ENCODE measurements at places on chromosomes 5 and 9.
A peak's percentile ranks its signal among the peaks of the same experiment; 100 is the strongest.

- no peak for DNase-seq
Observed at GRCh38 chr9:94772144-94772543, 45.6 kb downstream of the AOPEP start.

- DNase-seq: no peak
Observed at GRCh38 chr5:178471711-178472110, 118.5 kb downstream of the COL23A1 start.

DNA sequence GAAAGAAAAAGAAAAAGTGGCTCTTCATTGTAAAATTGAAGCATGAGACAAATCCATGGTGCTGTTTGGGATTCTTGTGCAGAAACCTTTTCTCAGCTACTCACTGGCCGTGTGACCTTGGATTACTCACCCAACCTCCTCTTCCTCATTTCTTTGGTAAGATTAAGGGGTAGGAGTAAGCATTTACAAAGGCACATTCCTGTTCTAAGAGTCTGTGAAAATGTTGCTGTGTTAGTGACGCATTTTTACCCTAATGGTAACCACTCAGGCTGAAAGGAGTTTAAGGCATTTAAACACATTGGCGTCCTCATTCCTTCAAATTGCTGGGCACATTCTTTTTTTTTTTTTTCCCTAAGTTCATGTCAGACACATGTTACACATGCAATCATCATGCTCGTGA is 4.3 kb downstream of the RAI14 start:
- DNase-seq: no peak

- no peak for DNase-seq
Observed at GRCh38 chr9:97695995-97696802, 941 bp downstream of the XPA start.

DNA sequence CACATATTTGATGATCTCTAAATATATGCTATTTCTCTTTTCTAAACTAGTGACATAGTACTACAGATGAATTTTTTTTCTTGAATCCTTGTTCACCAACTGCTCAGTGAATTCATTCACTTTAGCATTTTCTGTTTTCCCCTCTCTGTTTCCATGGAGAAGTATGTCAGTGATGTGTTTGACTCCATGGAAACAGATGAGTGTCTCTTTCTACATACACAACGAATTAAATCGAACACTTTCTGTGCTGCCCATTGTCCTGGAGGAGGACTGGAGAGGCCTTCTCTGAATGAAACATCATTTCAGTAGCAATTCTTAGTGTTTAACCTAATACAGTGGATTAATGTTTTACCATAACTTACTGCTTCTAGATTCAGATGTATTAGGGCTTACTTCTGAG is 9.5 kb downstream of the INVS start:
- no peak for DNase-seq

GRCh38 chr5:180825768-180826525 is 23.3 kb upstream of the MGAT1 start:
- DNase-seq: peak; percentile 50

DNA sequence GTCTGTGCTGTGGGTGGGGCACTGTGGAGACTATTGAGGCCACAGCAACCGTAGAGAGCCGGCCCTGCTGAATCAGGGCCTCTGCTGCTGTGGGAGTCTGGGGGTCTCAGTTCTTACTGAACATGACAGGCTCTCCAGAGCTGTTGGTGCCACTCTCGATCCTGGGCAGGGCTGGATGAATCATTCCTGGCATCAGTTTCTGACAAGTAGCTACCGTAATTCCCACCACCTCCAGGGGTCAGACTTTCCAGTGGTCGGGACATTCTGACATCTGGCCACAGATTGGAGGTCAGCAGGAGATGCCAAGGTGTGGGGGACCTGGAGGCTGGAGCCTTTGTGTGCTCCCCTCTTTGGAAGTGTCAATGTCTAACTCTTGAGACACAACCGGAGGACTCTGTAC is 188.4 kb downstream of the IRX2 start:
- no peak for DNase-seq

- no peak for DNase-seq
Observed at GRCh38 chr5:178230879-178231538, 1.6 kb downstream of the PHYKPL start.

GRCh38 chr9:95125652-95126051 is 191.9 kb downstream of the FANCC start:
- no peak for DNase-seq

- peak; percentile 33 for DNase-seq
Observed at GRCh38 chr9:15357050-15357653, 50.1 kb upstream of the TTC39B start.

- no peak for DNase-seq
Observed at GRCh38 chr5:170606941-170607340, 103.1 kb downstream of the KCNIP1 start.

DNA sequence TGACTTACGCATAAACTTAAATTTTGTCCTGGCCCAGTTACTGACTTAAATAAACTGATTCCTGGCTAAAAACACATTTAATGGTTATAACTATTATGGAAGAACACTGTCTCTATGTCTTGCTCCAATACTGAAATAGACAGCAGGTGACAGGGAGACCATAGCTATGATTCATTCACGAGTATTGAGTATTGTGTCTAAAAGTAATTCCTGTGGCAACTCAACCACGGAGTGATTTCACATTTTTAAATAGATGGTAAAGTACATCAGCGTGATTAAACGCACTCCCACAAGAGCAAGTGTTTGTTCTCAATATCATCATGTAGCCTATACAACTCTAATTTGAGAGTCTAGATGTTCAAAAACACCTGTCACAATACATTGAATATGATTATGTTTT is 35.9 kb upstream of the PCSK1 start:
- DNase-seq: no peak

- no peak for DNase-seq
Observed at GRCh38 chr9:124411514-124412227, 3.6 kb downstream of the PSMB7 start.

- no peak for DNase-seq
Observed at GRCh38 chr5:67842806-67843205, 372.8 kb upstream of the PIK3R1 start.

GRCh38 chr5:39205550-39205949 is 13.8 kb downstream of the FYB1 start:
- no peak for DNase-seq

DNA sequence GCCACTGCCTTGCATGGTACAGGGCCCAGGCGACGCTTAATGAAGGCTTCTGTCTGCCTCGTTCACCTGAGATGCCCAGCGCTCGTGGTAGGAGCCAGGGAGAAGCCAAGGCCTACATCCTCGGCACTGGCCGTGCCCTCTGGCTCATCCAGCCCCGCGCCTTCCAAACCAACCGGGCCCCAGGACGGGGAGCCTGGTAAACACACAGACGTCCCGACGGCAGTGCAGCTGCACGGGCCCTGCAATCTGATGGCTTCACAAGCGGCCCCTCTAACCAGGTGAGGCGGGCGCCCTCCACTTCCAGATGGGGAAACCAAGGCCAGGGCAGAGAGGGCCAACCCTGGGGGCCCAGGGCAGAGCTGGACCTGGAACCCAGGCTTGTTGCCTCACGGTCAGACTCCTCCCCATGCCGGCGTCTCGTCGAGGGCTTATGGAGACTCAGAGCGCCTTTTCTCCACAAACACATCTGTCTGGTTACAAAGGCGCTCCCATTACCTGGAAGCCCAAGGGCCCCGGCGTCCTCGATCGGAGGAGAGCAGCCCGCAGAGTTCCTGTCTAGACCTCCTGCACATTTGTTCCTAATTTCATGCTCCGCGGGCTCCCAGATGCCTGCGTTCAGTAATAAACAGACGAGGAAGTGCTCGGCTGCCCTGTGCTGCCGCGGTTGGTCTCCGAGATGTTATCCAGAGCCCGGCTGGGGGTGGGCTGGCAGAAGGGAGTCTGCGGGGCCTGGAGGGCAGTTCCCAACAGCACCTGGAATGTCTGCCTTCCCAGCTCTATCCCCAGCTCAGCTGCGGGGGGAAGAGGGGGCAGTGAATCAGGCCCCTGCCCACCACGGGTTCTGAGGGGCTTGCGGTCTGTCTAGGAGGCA is 23.5 kb downstream of the FAM163B start:
- DNase-seq: no peak

GRCh38 chr5:76956033-76956432 is 3.2 kb downstream of the CRHBP start:
- no peak for DNase-seq

GRCh38 chr5:142770650-142771609 is 753 bp downstream of the ARHGAP26 start:
- peak; percentile 43 for DNase-seq

DNA sequence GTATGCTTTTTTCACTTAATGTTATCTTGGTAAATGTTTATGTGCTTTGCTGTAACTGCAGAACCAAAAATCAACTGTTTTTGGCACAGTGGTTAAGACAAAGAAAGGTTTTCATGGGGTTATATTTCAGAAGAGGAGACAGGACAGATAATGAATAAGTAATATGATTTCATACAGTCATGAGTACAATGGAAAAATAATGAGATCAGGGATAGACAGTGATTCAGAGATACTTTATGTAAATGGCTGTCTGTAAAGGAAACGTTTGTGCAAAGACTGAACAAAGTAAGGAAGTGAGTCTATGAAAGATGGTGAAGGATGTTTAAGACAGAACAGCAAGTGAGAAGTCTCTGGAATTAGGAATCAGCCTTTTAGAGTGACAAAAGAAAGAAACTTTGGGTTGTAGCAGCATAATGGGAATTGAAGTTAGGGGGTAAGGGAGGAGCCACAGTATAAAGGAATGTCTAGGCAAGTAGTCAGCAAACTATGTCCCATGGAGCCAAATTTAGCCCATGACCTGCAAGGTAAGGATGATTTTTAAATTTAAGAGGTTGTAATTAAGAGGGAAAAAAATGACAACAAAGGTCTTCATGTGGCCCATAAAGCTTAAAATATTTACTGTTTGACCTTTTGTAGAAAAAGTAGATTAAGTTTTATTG is 55.0 kb downstream of the TNPO1 start:
- no peak for DNase-seq

DNA sequence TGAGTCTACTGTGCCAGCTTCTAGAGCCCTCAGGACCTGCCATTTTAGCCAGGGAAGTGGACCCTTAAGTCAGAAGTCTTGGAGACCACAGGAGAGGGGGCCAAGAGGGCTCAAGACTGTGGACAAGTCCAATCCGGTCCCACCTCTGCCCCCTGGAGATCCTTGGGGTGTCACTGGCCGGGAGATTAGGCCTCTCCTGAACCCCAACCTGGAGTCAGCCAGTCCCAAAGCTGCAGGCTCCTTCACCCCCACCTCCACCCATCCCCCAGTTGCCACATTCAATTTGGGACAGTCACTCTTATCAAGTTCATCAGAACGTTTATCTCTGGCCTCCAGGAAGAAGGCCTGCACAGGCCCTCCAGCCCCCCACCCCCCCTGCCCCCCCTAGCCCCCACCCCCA is 290 bp downstream of the SLC23A1 start:
- no peak for DNase-seq

DNA sequence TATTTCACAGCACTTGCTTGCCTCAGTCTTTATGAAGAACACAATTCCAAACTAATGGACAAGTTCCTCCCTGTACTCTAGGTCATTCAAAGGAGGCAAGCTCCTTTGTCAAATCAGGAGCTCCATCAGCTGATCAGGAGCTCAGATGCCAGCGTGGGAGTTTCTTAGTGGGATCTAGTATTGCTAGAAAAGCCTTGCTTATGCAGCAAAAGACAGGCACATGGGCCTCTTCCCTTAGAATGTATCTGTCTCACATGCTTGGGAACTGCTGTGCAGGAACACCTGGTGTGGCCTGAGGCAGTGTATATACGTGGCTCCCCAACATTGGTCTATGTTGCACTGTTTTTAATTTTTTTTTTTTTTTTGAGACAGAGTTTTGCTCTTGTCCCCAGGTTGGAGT is 21.4 kb upstream of the HAVCR1 start:
- DNase-seq: no peak

GRCh38 chr9:88053856-88054501 is 79.6 kb upstream of the CDK20 start:
- DNase-seq: no peak
